ENCODE measurements at places on chromosomes 13 and 19. TPM values are rescaled to one million over a fixed set of nuclear protein-coding genes. Genes with fewer than 3 reads are reported as not detected.

The F2RL3 gene
- 0.48 TPM for polyA plus RNA-seq

The CCDC8 gene
- 0.46 TPM for polyA plus RNA-seq

The ZNF506 gene
- polyA plus RNA-seq = 10.4 TPM

The ATXN8OS gene
- polyA plus RNA-seq = not detected

The MYO9B gene
- polyA plus RNA-seq = 192 TPM

The FBXO17 gene
- 0.91 TPM for polyA plus RNA-seq

The RBM26 gene
- 38.4 TPM for polyA plus RNA-seq

The TMEM190 gene
- polyA plus RNA-seq = not detected

The PDE4C gene
- 0.07 TPM for polyA plus RNA-seq

The CYP2A7 gene
- not detected for polyA plus RNA-seq

The SIGLEC12 gene
- polyA plus RNA-seq = 2.4 TPM

The CD79A gene
- polyA plus RNA-seq = 748 TPM

The MTUS2 gene
- 0.85 TPM for polyA plus RNA-seq

The TRPC4 gene
- polyA plus RNA-seq = not detected

The PDX1 gene
- not detected for polyA plus RNA-seq

The MED26 gene
- polyA plus RNA-seq = 6.5 TPM

The GZMM gene
- 19.1 TPM for polyA plus RNA-seq

The PGLYRP1 gene
- polyA plus RNA-seq = 12.7 TPM

The ADGRE3 gene
- 0.17 TPM for polyA plus RNA-seq

The NAA16 gene
- 10.1 TPM for polyA plus RNA-seq
